ENCODE measurements at places on chromosomes 2 and 18. TPM values are rescaled to one million over a fixed set of nuclear protein-coding genes. Genes with fewer than 3 reads are reported as not detected.

GRCh38 chr2:56185582-56186046, 1.8 kb downstream of the CCDC85A start:
- no peak for DNase-seq

- no peak for DNase-seq
Measured at GRCh38 chr2:239528146-239528545, 127.3 kb upstream of the HDAC4 start.

DNA sequence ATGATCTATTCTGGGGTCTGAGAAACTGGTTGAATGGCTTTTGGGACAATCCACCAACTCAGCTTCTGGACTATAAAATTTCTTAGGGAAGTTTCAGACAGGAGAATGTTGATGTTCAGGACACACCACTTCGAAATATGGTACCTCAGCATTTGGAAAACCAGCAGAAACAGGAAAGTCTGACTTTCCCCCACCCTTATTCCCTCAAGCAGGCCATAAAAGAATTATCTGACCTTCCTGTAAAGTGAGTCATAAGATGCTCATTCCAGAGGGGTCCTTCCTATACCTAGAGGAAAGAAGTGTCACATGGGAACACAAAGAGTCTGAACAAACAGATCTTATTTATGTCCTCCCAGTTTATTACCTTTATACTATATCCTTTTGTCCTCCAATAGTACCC, 415.0 kb downstream of the CPS1 start:
- no peak for DNase-seq

GRCh38 chr2:54758951-54759350, 35.5 kb downstream of the EML6 start:
- DNase-seq, result no peak

DNA sequence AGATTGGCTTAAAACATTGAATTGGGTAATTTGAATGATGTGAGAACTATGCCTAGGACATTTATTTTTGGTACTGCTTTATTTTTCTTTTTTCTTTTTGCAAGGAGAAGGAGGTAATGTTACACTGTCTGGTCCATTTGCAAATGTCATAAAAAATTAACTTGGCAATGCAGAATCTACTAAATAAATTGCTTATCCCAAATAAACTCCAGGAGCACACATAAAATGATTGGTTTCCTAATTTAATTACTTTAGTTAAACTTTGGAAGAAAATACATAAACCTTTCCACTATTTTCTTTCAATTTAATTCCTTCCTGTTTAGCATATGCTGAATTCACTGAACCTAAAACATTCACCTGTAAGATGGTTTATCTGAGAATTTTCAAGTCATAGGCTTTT, 238.4 kb upstream of the ETAA1 start:
- DNase-seq, result no peak

DNA sequence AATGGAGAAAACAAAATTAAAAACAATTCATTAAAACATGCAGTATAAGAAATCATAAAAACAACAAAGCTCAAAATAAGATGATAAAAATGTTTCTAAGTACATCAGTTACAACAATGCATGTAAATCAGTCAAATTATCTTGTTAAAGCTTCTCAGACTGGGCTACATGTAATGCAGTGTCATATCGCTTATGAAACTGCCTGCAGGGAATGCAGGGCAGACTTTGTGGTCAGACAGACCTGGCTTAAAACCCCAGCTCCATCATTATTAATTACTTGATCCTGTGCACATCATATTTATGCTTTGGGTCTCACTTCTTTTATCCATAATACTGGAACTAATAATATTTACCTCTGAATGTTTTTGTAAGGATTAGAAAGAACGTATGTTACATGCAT, 74.6 kb downstream of the PID1 start:
- no peak for DNase-seq

DNA sequence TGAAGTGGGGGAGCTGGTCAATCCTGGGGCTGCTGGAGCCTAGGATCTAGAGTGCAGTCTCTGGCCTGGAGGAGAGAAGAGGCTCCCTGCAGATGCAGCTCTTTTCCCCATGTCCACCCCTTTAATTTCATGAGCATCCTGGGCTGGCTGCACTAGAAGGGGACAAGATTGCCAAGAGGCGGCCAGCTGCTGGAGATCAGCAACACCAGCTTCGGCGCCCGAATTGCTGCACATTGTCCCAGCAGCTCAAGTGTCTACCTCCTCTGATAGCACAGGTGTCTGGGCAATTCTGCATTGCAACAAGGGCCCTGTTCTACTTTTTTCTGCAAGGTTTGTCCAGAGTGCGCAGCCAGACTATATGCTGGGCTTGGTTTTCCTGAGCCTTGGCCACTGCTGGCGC, 125.7 kb downstream of the AGAP1 start:
- no peak for DNase-seq

GRCh38 chr2:53630026-53630606, 137.5 kb upstream of the CHAC2 start:
- no peak for DNase-seq

GRCh38 chr18:73696698-73697097, 450.9 kb downstream of the FBXO15 start:
- DNase-seq, result no peak

DNA sequence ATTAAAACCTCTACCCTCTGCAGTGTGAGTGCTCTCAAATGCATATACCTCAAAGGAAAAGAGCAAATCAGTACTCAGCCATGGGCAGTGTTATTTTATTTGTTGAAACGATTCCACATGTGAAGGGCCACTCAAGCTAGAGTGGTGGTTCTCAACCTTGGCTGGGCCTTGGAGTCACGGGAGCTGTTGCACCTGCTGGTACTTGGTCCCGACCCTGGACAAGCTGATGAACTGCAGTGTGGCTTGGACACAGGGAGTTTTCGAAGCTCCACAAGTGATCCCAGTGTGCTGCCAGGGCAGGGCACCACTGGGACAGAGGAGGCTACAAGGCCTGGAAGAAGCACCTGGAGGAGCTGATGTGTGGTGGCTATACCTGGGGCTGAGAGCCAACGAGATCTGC, 19.7 kb downstream of the GNLY start:
- DNase-seq, result no peak

- no peak for DNase-seq
Measured at GRCh38 chr18:38322206-38322605, 756.6 kb upstream of the CELF4 start.

DNA sequence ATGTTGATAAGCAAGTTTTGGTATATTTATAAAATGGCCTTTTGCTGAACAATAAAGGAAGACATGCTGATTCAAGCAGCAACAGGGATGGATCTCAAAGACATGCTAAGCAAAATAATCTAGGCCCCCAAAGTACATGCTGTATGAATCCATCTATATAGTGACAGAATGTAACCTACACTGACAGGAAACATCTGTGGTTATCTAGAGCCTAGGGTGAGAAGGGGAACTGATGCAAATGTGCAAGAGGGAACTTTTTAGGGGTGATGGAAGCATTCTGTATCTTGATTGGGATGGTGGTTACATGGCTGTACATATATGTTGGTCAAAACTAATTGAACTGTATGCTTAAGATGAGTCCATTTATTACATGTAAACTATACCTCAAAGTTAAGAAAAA, 24.2 kb downstream of the CNRIP1 start:
- no peak for DNase-seq

- no peak for DNase-seq
Measured at GRCh38 chr2:19114754-19115231, 243.6 kb downstream of the OSR1 start.

DNA sequence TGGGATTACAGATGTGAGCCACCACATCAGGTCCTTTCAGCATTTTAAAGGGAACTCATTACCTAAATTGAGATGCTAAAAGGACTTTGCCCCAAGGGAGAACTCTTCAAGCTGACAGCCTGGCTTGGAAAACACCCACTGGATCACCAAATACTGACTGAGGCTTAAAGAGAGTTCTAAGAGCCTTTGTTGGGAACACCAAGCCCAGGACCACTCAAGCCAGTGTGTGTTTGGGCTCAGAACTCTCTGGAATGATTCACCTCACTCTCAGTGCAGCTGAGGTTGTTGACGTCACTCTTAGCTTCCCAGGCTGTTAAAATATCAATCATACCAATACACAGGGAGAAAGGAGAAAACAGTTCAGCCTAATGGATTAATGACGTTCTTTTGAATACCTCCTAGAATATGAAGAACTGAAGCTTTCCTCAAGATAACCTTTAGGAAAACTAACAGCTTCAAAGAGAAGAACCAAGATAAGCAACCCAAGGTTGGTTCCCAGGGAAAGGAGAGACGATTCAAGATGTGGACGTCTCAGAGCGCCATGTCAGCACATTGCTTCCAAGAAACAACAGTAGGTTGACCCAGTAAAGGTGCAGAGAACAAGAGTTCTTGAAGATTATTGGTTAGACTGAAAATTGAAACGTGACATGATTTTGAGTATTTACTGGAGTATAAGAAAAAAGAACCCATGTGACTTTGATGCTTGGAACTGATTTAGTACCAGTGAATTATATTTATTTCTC, 48.0 kb upstream of the MGAT4A start:
- no peak for DNase-seq

GRCh38 chr2:156489750-156490465, 53.7 kb downstream of the GPD2 start:
- no peak for DNase-seq

- no peak for DNase-seq
Measured at GRCh38 chr2:109341355-109342255, 212.6 kb downstream of the SH3RF3 start.

GRCh38 chr2:188773075-188773474, 201.1 kb upstream of the COL3A1 start:
- DNase-seq, result no peak

DNA sequence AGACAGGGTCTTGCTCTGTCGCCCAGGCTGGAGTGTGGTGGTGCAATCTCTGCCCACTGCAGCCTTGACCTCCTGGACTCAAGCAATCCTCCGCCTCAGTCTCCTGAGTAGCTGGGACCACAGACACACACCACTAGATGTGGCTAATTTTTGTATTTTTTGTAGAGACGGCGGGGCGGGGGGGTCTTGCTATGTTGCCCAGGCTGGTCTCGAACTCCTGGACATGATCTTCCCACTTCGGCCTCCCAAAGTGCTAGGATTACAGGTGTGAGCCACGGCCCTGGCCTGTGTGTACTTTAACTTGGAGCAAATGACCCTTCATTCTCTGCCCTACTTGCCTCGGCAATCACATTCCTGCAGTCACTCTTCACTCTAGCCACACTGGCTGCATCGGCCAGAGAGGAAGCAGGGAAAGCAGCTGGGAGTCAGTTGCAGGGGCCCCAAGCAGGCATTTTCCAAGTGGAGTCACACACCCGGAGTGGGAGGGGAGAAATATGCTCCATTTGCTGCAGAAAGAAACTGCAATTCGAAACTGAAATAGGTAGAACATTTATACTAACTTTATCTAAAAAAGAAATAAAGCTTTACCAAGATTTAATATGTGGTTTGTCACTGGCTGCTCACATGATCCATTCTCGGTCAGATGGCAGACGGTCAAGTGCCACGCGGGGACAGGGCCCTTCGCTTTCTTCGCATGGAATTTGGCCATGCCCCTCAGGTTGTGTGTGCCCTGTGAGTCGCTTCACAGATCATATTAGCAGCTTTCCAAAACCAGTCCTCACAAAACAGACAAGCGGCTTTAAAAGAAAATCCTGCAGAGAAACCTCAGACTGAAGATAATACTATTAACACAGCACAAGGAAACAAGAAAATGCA, 37.1 kb downstream of the FAM161A start:
- no peak for DNase-seq

GRCh38 chr18:39761273-39761672, 2193.8 kb upstream of the PIK3C3 start:
- DNase-seq, result no peak

DNA sequence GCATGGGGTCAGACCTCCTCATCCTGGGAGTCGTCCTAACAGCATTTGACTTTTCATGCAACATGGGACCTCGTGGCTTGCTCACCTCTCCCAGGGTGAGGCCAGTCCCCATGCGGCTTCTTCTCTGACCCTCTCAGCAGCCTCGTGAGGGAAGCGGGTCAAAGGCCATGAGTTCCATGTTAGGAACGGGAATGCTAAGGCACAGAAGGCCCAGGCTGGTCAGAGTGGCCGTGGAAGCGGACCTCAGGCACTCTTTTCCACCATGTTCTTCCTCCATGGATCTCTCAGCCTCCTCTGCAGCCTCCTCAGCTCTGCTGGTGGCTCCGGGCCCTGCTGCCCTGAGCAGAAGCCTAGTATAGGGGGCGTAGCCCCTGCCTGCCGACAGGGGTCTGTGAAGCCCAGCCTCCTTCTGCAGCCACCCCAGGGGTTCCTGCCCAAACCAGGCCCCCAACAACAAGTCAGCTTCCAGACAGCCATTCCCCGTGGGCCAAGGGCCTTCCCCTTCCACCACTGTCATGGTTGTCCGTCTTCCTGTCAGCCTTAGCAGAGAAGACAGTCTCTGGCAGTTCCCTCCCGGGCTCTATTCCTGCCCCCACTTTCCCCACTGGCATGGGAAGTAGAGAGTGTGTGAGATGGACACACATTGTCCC, 60.0 kb upstream of the OTOF start:
- no peak for DNase-seq

- DNase-seq, result no peak
Measured at GRCh38 chr2:238875471-238876231, 27.8 kb downstream of the TWIST2 start.

DNA sequence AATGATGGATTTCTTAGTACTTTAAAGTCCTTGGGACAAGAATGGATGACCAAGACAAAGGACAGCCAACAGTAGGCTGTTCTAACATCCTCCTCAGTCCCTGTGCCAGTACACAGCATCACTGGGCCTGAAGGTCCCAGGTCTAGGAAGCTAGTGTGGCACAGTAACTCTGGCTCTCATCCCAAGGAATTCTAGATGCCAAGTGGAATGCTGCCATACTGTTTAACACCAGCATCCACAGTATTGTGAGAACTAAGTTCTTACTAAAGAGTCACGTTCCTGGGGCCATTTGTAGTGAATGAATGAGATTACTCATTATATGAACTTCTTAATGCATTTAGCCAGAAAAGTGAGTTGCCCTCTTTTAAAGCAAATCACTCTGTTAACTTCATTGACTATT, 68.2 kb upstream of the LYPD1 start:
- no peak for DNase-seq

- DNase-seq, result no peak
Measured at GRCh38 chr2:77552956-77553355, 30.8 kb upstream of the LRRTM4 start.

DNA sequence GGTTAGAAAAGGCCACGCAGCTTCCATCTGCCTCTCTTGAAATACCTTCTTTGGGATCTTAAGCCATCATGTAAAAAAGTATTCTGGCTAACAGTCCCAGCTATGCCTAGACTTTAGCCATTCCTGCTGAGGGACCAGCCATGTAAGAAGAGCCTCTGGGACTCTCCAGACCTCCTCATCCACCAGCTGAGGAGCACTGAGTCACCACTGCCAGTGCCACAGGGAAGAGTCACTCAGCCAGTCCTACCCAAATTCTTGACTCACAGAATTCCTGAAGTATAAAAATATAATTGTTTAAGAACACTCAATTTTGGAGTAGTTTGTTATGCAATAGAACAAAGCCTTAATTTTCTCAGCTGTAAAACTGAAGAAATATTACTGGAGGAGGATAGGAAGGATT, 436.7 kb downstream of the ZEB2 start:
- no peak for DNase-seq

- no peak for DNase-seq
Measured at GRCh38 chr2:71528749-71529148, 75.4 kb downstream of the DYSF start.

The POTEJ gene
- polyA plus RNA-seq, result not detected

The TUBA3E gene
- polyA plus RNA-seq, result not detected

The PNKD gene
- 92.7 TPM for polyA plus RNA-seq

The ABCG5 gene
- not detected for polyA plus RNA-seq

The TEX44 gene
- polyA plus RNA-seq, result not detected

The DES gene
- polyA plus RNA-seq, result 8,236 TPM

The MDH1 gene
- 192 TPM for polyA plus RNA-seq

The NR4A2 gene
- 11.1 TPM for polyA plus RNA-seq

The FOXD4L1 gene
- polyA plus RNA-seq, result 0.03 TPM

The ALPG gene
- not detected for polyA plus RNA-seq

The C2orf72 gene
- 0.91 TPM for polyA plus RNA-seq
